ENCODE measurements at places on chromosomes 4 and X.
A peak's percentile ranks its signal among the peaks of the same experiment; 100 is the strongest.

- no peak for DNase-seq
Measured at GRCh38 chr4:22413471-22413870, 102.4 kb downstream of the ADGRA3 start.

DNA sequence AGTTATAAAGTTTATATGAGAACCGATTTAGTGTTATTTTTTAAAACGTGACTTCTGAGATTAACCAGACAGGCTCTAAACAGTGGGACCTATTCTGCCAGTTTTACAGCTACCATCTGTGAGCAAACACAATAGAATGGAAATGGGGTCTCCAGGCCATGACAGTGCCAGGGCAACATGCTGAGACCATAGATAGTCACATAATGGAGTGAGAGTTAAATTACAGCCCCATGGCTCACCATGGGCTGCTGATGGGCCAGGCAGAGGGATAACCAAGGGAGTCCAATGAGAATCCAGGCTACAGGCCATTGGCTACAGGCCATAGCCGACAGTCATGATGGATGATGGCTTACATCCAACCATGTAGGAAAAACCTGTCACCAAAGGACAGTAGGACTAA, 183.5 kb upstream of the NDP start:
- no peak for DNase-seq

GRCh38 chr4:173370130-173370476, 651 bp upstream of the SAP30 start:
- DNase-seq = no peak

- DNase-seq = peak; percentile 20
Measured at GRCh38 chrX:13658602-13659001, 5.7 kb downstream of the TCEANC start.

- no peak for DNase-seq
Measured at GRCh38 chr4:107564326-107564725, 155.7 kb downstream of the PAPSS1 start.

DNA sequence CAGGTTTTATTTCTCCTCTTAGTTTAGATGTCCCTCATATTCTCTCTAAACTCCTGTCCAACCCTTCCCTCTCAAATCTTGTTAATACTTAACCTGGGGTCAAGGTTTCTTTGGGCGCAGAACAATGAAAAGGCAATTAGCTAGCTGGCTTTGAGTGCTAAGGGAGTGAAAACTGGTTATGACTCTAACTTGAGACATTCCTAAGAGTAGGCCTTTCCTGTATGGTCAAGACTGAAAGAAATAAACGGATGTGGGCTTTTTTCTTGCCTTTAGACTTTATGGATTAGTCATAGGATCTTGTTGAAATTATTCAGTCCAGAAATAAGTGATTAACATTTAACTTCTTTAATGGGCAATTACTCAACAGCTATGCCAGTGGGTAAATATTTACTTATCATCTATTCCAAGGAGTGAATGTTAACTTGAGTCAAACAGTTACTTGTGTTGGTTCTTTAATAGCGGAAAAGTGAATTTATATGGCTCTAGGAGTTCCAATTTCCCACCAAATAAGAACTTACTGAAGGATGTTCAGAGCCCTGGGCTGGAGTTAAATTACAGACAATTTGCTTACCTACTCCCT, 141.7 kb upstream of the SCML1 start:
- DNase-seq = no peak

GRCh38 chrX:40151211-40152172, 53.7 kb upstream of the BCOR start:
- no peak for DNase-seq

- DNase-seq = no peak
Measured at GRCh38 chrX:21379991-21380390, 5.8 kb downstream of the CNKSR2 start.

- no peak for DNase-seq
Measured at GRCh38 chr4:38985410-38986100, 46.7 kb downstream of the TMEM156 start.

DNA sequence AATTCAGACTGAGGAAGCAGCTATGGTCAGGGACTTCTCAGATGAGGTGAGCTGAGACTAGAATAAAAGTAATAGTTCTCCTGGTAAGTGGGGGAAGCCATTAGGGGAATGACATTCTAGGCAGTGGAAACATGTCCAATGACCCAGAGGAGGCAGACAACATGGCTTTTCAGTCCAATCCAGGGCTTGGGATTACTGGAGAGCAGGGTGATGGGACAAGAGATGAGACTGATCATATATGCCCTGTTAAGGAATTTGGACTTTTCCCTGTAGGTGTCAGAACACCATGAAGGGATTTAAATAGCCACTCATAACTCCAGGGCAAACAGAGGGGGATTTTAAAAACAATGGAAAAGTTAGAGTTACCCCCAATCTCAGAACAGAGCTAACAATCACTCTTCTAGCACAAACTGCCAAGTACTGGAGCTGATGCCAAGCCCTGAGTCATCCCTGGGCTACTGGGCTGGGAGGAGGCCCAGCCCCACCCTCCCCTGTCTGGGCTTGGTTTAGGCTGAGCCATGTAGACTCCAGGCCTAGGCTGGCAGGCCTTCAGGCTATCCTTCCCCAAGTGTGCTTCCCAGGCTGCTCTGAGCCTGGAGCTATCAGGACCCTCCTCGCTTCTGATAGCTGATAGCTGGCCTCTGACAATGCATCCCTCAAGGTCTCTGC, 22.7 kb upstream of the MSN start:
- no peak for DNase-seq

GRCh38 chrX:21155916-21156315, 218.3 kb upstream of the CNKSR2 start:
- no peak for DNase-seq

DNA sequence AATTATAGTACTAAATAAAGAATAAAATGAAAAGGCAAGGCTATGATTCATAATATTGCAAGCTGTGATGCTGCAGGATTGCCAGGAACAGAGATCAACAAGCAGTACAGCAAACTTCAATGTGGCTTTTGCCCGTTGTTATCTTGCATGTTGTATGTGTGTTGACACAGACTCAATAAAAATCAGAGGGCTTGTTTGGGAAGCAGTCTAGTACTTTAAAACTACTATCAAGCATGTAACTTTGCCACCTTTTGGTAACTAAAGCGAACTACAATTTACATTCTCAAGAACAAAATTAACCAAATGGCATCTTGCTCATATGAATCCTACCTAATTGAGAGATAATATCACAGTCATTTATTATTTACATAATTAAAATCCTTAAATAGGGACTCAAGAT, 79.8 kb upstream of the GPM6A start:
- no peak for DNase-seq

- DNase-seq = no peak
Measured at GRCh38 chrX:51876441-51876840, 17.0 kb upstream of the MAGED1 start.

DNA sequence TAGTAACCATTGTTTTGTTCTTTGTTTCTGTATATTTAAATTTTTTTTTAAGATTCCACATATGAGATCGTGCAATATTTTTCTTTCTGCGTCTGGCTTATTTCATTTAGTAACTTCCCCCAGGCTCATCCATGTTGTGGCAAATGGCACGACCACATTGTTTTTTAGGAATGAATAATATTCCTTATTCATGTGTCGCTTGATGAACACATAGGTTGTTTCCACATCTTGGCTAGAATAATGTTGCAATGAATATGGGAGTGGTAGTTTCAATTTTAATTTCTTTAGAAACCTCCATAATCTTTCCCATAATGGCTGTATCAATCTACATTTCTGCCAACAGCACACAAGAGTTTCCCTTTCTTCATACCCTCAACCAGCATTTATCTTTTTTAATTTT, 166.8 kb upstream of the NR3C2 start:
- DNase-seq = no peak

DNA sequence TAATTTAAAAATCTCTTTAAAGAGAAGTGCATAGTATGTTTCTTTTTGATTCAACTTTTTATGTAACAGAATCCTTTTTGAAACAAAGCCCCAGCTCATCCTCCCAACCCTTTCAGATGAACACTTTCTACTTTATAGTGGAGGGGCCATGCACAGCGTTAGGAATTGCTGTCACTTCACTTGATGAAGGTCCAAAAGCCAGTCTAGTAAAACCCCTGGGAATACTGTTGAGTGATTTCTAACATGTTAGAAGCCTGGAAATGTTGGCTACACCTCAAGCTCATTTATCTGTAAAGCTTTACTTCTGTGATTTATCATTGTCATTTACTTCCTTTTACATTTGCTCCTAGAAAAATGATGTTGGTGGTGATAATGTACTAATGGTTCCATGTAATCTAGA, 1608.9 kb upstream of the TENM3 start:
- no peak for DNase-seq

DNA sequence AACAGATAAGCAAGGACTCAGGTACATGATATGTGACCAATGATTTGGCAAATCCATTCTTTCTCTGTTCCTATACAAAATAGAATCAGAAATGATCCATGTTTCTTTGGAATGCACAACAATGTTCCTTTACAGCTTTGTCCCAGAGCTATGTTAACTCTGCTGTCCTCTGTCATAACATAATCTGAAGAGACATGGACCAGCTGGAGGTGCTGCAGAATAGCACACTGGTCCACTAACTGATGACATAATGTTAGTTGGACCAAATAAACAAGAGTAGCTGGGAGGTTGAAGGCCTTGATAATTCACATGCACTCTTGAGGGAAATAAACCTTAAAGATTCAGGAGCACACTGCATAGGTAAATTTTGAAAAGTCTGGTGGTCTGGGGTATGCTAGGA, 23.0 kb upstream of the DHX15 start:
- no peak for DNase-seq

DNA sequence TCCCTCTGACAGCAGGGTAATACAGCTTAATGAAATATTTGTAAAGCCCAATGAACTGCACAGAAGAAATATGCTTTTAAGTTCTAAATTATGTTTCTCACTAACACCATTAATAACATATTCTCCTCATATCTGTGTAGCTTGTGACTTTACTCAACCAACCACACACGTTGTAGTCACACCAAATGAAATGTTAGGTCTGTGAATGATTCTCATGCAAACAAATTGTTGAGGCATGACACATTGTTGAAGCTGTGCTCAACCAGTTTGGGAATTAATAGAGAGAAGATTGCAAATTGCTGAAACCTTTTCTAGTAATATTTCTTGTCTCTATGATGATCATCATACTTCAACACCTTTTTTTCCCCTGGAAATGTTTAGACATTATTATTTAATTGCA, 645.9 kb downstream of the PCDH7 start:
- DNase-seq = no peak

DNA sequence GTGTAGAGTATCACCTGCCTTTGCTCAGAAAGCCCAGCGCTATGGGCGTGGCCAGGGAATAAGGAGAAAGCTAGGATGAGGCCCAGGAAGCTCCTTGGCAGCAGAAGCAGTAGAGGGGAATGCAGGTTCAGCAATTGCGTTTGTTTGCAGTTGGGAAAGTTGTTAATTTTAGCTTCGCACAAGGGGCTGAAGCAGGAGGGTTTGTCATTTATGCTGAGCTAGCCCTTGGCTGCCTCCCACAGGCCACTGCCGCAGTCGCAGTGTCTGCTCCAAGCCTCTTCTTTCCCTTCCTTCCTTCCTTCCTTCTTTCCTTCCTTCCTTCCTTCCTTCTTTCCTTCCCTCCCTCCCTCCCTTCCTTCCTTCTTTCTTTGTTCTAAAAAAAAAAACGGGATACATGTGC, 21.5 kb downstream of the FRMPD3 start:
- no peak for DNase-seq

DNA sequence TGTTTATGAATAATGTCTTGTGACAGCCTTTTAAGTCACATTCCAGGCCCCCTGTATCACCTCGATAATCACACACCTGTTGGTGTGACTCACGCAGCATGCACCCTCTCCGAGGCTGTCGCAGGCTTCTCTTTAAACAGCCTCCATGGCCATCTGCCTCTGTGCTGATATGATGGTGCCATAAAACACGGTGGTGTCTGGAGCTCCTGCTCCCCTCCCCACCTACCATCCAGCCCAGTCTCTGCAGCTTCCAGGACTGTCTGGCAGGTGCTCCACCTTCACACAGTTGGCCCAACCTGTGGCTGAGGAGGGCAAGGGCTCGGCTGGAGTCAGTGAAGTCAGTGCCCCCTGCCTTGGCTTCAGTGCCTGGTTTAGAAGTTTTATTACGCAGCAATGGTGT, 173.8 kb upstream of the RPL34 start:
- DNase-seq = no peak

GRCh38 chr4:40629401-40630334, at the start of gene RBM47:
Gene RBM47 (minus strand): TSS chr4:40629864. CDS start chr4:40438893, 190,971 bp downstream.
- DNase-seq = peak; percentile 16

- DNase-seq = no peak
Measured at GRCh38 chr4:145279122-145279960, 99.0 kb upstream of the OTUD4 start.

GRCh38 chrX:70166601-70167590, 10.4 kb upstream of the DGAT2L6 start:
- no peak for DNase-seq

DNA sequence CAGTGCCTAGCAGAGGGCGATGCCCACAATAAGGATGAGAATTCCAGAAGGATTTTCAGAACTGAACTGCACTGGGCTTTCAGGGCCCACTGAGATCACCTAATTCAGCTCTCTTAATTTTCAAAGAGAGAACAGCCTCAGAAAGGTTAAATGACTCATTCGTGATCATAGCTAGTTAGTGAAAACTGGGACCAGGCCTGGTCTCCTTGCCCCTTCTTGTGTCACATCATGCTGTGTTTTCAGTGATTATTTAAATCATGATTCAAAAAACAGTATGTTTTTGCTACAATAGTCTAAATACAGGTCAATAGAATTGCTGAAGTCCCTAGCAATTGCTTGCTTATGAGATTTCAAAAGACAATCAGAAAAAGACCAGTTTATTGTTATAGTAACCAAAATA, 136.4 kb upstream of the PLAC1 start:
- DNase-seq = no peak

GRCh38 chr4:120399826-120400225, 333.2 kb upstream of the MAD2L1 start:
- DNase-seq = no peak

DNA sequence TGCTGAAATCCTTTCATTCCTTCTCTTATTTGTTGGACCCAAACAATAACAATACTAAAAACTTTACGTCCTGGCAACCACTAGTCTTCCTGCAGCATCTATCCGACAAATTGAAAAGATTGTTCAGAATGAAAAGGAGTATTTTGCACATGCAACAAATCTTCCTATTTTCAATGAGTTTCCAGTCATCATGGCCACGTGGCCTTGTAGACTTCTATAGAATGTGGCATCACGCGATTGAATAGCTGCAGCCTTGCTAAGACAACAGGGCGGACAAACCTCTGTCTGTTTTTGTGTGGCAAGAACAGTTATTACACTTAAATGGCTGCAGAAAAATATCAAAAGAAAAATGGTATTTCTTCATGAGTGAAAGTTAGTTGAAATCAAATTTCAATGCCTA, 297.9 kb upstream of the LCORL start:
- DNase-seq = no peak

DNA sequence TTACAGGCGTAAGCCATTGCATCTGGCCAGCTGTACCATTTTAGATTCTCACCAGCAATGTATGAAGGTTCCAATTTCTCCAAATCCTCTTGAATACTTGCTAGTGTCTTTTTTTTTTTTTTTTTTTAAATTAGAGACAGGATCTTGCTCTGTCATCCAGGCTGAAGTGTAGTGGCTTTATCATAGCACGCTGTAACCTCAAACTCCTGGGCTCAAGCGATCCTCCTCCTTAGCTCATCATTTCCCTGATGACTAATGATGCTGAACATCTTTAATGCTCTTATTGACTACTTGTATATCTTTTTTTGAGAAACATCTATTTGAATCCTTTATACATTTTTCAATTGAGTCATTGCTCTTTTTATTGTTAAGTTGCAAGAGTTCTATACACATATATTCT, 40.3 kb downstream of the HDAC8 start:
- no peak for DNase-seq

Data from NCI-H1930 (cell line).